ENCODE measurements at places on chromosomes 2 and 18.

- peak; percentile 59 for DNase-seq
Observed at GRCh38 chr18:63979409-63979920, 9.6 kb downstream of the SERPINB8 start.

DNA sequence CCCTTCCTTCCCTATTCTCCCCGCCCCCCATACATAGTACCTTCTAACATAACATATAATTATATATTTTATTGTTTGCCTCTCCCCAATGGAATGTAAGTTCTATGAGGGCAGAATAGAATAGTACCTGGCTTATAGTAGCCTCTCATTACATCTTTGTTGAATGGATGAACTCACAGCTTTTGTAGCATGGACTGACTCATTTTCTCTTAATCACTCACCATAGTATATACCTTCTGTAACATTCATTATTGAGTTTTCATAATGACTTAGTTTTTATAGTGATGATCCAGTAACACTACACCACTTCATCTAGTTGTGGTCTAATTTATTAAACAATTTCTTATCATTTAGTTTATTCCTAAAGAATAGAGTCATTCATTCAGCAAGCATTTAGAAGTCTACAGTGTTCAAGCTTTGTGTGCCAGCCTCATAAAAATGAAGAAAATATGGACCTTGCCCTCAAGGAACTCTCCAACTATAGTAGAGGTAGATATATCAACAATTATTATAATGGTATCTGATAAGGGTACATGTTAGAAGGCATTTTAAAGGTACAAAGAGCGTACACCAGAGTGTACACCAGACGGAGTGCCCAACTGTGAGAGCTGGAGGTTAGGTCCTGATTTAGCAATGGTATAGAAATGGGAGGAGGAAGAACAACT lies 31.1 kb downstream of the NCOA1 start:
- no peak for DNase-seq

DNA sequence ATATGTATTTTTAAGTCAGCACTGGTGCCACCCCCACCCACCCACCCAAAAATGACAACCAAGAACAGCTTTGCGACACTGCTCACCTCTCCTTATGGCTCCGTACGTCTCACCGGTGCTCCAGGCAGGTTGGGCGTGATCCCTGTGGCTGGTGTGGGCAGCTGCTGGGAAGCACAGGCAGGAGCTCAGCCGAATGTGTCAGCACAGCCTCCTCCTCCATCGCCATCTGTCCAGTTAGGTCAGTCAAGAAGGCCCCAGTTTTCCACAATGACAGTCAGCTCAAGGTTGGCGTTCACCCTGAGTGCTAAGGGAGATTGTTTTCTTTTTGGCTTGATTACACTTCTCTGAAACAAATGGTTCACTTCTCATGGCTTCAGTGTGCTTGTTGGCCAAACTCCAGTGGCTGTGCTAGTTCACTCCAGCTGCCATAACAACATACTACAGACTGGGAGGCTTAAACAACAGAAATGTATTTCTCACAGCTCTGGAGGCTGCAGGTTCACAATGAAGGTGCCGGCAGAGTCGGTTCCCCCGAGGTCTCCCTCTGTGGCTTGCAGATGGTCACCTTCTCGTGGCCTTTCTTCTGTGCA lies 30.2 kb downstream of the AMER3 start:
- DNase-seq: no peak

GRCh38 chr18:70331456-70332097 lies 42.7 kb downstream of the SOCS6 start:
- no peak for DNase-seq

GRCh38 chr2:137300987-137301386 lies 535.6 kb downstream of the THSD7B start:
- no peak for DNase-seq

DNA sequence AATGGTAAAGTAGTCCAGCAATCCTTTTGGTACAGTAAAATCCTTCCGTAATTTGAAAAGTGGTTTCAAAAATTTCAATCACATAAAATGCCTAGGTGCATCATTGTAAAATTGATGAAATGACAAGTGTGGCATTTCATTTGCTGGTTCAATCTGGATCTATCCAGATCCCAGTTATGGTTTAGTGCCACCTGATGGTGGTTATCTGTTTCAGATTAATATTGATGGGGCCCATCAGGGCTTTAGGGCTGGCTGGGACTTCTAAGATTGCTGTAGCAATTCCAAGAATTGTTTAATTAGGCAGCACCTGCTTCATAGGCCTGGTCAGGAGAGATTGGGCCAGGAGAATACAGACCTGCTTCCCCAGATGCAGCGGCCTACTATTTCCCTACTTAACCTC lies 55.5 kb upstream of the PIK3C3 start:
- DNase-seq: no peak

GRCh38 chr2:179422037-179422643 lies 157.5 kb upstream of the SESTD1 start:
- peak; percentile 9 for DNase-seq

DNA sequence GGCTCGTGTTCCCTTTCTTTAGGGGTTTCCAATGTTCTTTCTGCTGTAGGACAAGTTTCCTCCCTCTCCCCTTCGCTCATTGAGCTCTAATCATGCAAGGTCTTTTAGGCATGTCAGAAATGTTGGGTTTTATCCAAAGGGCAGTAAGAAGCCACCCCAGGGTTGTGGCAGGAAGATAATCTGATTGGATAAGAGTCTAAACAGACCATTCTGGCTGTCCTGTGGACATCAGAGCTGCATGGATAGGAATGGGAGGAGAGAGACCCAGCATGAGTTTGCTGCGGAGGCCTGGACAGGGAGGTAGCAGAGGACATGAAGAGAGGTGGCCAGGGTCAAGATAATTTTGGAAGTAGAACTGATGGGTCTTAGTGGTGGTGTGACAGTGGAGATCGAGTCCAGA lies 88.2 kb downstream of the ACKR3 start:
- no peak for DNase-seq

DNA sequence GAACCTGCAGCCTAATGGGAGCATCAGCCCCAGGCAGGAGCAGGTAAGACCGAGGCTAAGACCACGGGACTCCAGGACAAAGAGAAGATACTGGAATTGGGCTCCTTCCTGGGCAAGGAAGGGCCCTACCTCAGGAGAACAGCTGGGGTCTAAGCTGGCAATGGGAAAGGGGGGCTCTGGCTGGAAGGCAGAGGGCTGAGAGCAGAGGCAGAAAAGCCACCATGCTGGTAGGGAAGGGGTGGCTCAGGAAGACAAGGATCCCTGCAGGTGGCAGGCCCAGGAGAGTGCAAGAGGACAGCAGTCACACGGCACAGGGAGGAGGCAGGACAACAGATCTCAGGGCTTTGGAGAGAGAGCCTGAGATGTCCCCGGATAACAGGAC lies 203.5 kb downstream of the NDUFA10 start:
- DNase-seq: no peak

DNA sequence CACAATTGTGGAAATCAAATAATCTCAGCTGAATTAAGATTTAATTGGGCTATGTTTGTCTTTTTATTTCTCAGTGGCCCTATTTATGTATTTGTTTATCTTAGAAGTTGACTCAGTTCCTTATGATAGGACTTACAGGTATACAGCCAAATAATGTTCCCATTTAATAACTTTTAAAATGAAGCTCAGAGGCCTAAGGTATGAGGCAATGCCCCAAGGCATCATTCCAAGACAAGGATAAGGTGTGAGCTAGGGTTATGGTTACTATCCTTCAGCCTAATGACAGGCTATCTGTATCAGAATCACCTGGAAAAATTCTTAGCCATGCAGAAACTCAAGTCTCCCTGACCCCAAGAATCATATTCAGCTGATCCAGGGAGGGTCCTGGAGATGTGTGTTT lies 7.4 kb upstream of the NRBP1 start:
- no peak for DNase-seq

GRCh38 chr2:25808006-25808383 lies 70.3 kb downstream of the ASXL2 start:
- no peak for DNase-seq

DNA sequence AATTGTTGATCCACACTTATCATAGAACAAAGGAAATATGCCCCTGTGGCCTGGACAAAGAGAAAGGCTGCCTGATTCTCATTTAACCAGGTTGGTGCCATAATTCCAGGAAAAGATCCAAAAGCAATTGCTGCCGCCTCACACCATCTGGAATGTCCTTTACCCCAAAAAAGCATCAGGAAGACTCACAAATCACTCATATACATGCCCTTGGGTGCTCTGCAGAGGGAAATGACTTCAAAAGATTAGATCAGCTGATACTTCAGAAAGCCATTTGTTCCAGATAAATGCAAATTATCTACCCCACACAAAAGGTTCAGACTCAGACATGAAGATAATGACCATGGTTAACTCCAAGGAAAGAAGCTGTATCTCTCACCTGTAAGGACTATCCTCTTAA lies 285.8 kb downstream of the C1D start:
- DNase-seq: no peak

GRCh38 chr2:101873543-101873942 lies 118.2 kb upstream of the IL1R2 start:
- DNase-seq: no peak

DNA sequence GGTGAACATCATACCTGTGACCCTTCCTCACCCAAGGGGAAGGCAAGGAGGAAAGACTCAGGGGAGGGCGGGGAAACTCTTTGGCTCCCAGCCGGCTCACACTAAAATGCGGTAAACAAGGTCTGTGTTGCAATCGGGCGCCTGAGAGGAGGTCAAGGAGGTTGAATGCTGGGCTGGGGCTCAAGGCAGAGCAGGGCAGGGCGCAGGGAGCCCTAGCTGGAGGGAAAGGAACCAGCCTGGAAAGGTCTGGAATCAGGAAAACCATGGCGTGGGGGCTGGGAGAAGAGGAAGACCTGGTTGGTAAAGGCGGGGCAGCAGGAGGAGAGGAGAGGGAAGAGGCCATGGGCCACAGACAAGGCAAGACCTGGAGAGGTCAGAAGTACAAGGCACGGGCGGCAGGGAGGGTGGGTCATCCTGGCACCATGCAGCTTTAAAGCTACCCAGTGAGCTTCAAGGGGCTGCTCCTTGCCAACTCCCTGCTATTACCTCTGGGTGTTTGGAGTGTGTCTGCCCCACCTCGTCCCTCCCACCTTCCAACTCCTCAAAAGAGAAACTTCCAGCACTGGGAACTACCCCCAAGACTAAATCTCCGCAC lies 4.8 kb upstream of the TMEM37 start:
- no peak for DNase-seq

DNA sequence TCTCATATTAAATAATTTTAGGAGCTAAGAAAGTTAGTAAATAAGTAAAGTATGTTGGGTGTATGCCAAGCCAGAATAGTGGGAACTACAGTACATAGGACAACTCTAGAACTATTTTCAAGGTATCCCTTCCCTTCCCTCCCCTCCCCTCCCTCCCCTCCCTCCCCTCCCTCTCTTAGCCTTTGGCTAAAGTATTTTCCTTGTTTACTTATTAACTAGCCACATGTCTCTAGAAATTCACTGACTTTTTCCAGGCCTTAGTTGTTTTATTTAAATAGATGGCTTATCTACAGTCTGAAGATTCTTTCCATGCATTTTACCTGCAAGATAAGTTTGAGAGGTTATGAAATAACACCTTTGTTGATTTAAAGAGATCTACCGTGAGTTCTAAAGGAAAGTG lies 402.1 kb downstream of the PARD3B start:
- no peak for DNase-seq

DNA sequence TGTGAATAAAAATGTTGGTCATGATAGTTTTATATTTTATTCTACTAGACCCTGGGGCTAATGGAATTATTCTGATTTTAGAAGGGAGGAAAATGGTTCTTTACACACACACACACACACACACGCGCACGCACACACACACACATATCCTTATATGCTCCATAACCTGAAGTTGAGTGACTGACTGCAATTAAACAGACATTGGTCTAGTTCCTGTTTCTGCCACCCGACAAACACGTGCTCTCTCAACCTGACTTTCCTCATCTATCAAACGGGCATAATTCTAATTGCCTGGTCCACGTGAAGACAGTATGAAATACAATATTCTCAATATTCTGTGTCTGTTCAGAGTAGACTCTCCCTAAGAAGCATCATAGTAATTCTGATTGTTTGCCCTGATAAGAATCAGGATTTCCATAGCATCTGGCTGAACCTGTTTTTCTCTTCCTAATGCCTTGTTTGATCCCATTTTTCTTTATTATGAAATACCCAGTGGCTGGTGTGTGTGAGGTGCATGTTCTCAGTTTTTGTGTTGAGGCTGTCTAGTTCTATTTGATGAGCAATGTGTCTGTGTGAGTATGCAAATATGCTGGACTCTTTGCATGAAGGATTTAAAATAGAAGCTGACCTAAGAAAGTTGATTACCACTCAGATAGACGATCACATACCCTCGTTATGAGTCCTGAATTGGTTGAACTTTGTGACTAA lies 51.0 kb downstream of the SETBP1 start:
- DNase-seq: no peak

DNA sequence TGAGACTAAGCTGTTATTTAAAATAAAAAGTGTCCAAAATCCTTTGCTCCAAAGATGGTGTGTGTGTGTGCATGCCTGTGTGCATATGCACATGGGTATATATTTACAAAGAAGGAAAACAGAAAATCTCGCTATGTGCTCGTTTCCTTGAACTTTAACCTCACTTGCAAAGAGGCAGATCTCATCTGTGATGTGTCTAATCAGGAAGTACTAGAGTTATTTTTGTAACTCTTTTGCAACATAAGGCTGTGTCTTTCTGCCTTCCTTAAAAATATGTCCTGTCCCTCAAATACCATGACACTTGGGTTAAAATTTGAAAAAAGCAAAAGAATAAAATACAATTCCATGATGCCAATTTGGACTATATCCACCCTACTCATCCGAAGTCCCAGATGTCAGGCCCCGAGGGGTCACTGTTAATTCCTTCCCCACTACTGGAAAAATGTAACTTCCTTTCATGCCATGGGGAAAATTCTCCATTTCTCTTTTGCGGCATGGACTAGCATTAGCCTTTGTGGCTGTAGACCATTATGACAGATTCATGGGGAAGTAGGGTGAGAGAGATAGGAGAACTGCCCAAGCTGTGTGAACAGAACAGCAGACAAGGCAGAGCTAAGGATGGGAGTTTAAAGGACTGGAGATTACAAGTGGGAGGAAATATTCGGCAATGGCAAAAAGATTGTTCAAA lies 191.3 kb downstream of the MYO1B start:
- DNase-seq: no peak

- DNase-seq: no peak
Observed at GRCh38 chr2:60295636-60295962, 257.9 kb downstream of the BCL11A start.

- DNase-seq: no peak
Observed at GRCh38 chr18:46419391-46420141, 237.5 kb downstream of the LOXHD1 start.

GRCh38 chr2:36203366-36203765 lies 152.2 kb upstream of the CRIM1 start:
- no peak for DNase-seq

- DNase-seq: no peak
Observed at GRCh38 chr18:11368020-11368419, 218.7 kb upstream of the PIEZO2 start.

DNA sequence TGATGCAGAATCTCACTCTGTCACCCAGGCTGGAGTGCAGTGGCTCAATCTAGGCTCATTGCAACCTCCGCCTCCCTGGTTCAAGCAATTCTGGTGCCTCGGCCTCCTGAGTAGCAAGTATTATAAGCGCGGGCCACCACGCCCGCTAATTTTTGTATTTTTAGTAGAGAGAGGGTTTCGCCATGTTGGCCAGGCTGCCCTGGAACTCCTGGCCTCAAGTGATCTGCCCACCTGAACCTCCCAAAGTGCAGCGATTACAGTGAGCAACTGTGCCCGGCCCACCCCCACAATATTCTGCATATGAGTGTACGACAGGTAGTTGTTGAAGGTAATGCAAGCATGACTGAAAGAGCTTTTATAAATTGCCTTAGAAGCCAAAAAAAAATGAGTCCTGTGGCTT lies 1.2 kb downstream of the WDR75 start:
- DNase-seq: no peak

Measured in NCI-H1930 (cell line).